Coronary artery (tissue), 2 donors: ENCODE measurements at places on chromosomes 1 and 21.

GRCh38 chr1:84539972-84540371 is 33.6 kb upstream of the GNG5 start:
- DNase-seq: no peak

GRCh38 chr1:210598135-210598652 is 269.5 kb downstream of the HHAT start:
- DNase-seq: no peak

DNA sequence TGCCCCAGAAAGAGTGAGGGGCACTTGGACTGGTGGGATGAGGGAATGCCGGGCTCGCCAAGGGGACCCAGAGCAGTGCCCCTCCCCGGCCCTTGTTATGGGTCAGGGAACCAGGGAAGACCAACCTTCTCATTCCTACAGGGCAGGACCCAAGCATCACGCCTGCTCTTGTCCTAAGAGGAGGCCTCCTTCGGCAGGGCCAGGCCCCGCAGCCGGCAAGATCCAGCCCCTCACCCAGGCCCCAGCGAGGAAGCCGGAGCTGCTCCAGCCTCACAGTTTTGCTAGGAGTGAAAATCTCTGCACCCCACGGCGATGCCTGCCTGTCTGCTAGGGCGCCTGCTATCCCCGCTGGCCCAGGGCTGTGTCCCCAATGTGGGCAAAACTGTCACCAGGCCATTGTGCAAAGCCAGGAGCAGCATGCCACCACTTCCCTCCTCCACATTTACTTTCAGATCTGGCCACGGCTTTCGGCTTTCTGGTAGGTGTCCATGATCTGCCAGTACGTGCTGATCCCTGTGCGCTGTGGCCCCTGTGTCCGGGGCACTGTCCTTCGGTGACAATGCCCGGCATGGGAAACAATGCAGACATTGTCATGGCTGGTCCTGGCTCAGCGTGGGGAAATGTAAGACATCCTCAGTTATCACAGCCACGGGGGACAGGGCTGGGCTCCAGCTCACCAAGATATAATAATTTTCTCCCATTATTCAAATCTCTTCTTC is 9.6 kb downstream of the ACTRT2 start:
- DNase-seq: no peak

GRCh38 chr1:157700732-157701131 is at the start of gene FCRL3:
FCRL3 (minus strand) TSS chr1:157700769; CDS start chr1:157700489, 280 bp downstream.
- DNase-seq: no peak

DNA sequence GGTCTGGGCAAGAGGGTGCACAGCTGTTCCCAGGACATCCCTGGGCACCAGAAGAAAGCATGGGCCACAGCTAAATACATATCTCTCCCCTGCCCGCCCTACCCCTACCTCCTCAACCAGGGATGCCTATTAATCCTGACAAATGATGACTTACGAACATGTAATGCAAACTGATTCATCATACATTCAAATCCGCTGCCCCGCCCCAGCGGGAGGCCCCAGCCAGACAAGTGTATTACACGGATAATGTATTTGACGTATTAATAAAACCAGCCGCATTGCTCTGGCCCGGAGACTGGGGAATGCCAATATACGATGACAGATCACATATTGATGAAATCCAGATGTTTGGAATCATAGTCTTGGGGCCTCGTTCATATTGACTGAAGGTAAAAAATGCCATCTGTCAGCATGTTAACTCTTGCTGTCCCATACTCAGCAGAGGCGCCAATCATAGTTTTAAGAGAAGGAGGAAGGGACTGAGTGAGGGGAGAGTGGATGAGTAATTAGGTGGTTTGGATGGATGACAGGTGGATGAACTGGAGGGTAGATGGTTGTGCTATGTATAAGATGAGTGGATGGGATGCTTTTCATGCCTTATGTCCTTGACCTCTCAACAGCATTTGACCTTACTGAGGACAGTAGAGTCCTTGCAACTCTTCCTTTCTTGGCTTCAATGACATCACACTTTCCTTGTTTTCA is 68.2 kb downstream of the TMEM53 start:
- DNase-seq: no peak

- no peak for DNase-seq
Measured at GRCh38 chr21:27269644-27270043, 302.8 kb upstream of the ADAMTS5 start.

DNA sequence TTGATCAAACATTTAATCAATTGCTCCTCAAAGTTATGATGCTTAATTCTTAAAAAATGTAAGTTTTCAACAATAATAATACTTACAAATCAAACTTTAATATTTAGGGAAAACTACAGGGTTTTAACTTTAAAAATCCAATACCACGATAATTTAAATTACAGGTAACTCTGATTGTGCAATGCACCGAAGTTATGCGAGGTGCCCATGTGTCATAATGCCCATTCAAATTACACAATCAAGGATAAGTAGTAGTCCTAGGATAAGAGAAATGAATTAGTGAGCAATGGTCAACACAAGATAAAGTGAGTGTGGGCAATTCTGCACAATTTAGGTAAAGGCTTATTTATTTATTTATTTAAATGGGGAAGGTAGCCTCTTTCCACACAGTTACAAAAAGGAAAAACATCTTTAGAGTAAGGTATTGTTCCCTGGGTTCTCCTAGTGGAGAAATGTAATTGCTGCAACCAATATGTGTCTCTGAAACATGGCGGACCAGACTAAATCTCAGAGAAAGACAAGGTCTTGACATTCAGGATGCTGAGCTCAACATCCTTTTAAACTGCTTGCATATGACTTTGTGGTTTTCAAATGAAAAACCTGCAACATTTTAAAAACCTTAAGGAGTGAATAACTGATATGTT is 164.2 kb downstream of the TTLL7 start:
- no peak for DNase-seq

DNA sequence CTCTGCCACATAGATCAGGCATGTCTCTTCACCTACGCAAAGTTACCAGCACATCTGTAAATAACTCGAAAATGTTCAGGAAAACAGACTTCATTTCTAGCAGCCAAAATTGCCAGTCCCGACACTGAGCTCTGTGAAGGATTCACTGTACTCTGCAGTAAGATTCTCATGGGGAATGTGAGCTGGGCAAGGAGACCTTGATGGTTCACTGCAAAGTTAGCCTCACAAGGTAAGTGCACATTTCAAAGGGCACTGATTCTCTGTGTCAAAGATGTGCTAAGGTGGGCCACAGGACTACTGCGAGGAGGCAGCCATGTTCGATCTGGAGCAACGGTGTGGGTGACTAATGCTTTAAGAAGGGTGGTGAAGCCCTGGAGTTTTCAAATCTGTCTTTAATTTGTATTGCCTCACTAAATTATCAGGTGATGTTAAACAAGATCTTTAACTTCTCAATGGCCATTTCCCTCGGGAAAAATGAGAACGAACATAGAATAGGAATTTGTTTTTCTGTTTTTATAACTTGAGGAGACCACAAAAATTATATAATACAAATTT is 25.2 kb downstream of the STPG1 start:
- DNase-seq: no peak

- DNase-seq: no peak
Measured at GRCh38 chr1:33288976-33289857, 31.7 kb downstream of the A3GALT2 start.

- DNase-seq: no peak
Measured at GRCh38 chr1:6827079-6827478, 41.8 kb downstream of the CAMTA1 start.

DNA sequence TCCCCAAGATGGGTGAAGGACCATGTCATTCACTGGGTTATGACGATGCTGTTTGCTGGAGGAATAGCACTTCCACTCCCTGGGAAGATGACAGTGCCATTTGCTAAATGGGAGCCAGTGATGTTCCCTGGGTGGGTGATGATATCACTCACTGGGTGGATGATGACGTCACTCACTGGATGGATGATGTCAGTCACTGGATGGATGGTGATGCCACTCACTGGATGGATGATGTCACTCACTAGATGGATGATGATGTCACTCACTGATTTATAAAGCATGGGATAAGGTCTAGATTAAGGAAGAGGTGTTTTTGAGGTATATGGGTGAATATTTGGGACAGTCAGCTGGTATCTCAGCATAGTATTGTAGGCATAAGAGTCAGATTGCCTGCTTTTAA is 457.2 kb downstream of the AJAP1 start:
- DNase-seq: no peak

GRCh38 chr1:4633346-4633745 is 21.1 kb upstream of the AJAP1 start:
- DNase-seq: no peak

GRCh38 chr1:10736634-10737586 is 59.5 kb downstream of the CASZ1 start:
- no peak for DNase-seq

GRCh38 chr21:35014302-35015041 is 34.6 kb downstream of the RUNX1 start:
- DNase-seq: no peak

- DNase-seq: peak; percentile 77
Measured at GRCh38 chr1:183635099-183635605, 431 bp downstream of the ARPC5 start.

GRCh38 chr1:86155051-86155806 is 1.3 kb downstream of the COL24A1 start:
- peak; percentile 74 for DNase-seq

DNA sequence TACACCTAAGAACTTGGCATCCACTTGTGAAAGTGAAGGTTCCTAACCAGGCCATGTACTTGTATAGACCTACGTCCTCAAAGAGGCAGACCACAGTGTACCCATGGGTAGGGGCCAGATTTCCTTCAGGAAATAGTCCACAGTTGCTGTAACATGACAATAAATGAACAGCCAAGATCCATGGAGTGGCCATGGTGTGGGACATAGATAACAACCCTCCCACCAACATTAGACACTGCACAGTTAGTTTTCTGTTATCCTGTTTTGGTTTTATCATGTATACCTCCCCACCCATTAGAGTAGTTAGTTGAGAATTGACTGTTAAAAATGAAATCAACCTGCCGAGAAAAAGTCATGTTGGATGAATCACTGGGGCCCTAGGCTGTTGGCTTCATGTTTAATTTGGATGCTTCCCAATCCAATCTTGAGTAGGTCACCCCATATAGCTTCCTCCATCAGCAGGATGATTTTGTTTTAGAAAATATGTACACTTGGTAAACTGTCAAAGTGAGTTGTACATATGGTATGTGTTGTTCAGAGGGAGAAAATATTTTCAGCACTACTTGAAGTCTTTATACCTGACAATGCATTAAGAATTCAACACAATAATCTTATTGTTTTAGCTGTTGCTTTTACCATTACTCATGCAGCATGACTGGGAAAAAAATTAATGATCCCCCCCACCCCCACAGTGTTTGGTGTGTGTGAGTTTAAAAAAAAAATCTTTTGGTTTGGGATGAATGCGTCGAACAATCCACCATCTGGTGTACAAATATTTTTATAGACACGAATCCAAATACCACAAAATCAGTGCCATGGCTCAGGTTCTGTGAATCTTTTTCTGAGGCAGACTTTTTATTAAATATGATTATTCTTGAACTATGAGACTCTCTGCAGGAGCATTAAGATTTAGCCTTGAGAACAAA is 88.3 kb upstream of the ARHGAP29 start:
- no peak for DNase-seq

- DNase-seq: no peak
Measured at GRCh38 chr1:65189576-65190115, 41.6 kb downstream of the AK4 start.

GRCh38 chr1:164561472-164561871 is 2.5 kb downstream of the PBX1 start:
- no peak for DNase-seq

DNA sequence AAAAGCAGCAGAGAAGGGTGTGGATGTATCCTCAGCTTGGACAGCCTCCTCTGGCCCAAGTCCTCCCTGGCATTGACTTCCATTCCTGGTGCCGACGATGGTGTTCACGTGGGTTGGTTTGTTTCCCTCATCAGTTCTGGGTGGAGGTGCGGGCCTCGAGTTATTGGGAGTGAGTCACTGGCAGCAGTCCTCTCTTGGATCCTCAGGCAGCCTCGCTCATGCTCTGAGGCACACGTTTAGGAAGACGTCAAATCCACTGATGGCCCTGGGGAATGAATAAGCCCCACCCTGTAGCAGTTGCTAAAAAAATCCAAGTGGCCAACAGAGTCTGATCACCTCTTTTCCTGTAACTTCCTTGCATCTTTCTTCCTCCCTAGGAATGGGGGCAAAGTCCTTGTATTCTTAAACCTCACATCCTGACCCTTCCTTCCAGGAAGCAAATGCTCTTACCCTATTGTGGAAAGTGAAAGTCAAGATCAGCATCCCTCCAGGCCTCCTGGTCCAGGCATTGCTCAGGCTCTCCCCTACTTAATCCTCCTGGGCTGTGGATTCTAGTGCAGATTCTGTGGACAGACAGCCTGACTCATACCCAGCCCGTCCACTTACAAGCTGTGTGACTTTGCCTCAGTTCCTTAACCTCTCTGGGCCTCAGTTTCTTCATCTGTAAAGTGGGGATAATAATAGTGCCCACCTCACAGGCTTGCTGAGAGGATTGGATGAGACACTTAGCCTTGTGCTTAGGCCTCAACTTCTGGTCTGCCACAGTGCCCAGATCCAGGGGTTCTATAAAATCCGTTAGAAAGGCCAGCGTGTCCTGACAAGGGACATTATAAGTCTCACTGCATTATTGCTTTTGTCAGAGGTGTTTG is 111.1 kb downstream of the TLR5 start:
- peak; percentile 88 for DNase-seq

DNA sequence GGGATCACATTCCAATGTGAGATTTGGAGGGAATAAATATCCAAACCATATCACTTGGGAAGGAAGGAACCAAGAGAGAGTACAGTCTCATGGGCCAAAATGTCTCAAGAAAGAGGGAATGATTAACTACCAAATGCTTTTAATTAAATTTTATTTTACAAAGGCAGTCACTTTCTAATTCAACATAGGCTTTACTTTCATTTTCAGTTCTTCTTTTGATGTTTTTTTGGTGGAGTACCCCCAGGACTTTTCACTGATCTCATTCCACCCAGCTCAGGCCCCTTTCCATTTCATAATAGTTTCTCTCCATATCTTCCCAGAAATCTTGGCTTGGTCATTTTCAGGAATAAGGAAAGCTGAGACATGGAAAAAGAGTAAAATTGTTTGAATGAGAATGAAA is 5.1 kb upstream of the SLAMF7 start:
- DNase-seq: no peak

GRCh38 chr1:39317910-39318633 is 113.6 kb downstream of the MACF1 start:
- no peak for DNase-seq

DNA sequence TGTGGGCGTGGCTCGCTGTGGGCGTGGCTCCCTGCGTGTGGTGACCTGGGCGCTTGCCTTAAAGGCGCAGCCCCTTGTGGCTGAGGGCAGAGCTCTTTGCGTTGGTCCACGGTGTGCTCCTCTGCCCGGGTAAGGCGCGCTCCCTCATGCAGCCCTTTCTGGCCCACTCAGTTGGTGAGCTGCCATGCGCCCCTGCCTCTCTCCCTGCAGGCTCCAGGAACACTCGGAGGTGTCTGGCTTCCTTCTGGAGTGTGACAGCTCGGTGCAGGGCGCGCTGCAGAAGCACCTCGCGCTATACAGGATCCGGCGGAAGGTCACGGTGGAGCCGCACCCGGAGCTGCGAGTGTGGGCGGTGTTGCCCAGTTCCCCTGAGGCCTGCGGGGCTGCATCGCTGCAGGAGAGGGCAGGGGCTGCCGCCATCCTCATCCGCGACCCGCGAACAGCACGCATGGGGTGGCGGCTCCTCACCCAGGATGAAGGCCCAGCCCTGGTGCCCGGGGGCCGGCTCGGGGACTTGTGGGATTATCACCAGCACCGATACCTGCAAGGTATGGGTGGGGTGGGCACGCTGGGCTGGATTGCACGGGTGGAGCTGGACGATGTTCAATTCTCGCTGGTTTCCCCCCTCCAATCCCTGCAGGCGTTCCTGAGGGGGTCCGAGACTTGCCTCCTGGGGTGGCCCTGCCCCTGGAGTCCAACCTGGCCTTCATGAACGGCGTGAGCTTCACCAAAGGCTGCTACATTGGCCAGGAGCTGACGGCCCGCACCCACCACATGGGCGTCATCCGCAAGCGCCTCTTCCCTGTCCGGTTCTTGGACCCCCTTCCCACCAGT is 9.1 kb downstream of the IBA57 start:
- DNase-seq: peak; percentile 73
